ENCODE measurements at places on chromosomes 4 and X. TPM values are rescaled to one million over a fixed set of nuclear protein-coding genes. Genes with fewer than 3 reads are reported as not detected.

GRCh38 chrX:7115557-7115956 is 32.0 kb upstream of the STS start:
- H3K27me3 ChIP-seq = no peaks in the 10 kb centered on the region
- peaks cover 3% of the 10 kb centered on the region for H3K4me1 ChIP-seq
- no peak overlapping the region for H3K4me3 ChIP-seq
- no peaks in the 10 kb centered on the region for H3K36me3 ChIP-seq

DNA sequence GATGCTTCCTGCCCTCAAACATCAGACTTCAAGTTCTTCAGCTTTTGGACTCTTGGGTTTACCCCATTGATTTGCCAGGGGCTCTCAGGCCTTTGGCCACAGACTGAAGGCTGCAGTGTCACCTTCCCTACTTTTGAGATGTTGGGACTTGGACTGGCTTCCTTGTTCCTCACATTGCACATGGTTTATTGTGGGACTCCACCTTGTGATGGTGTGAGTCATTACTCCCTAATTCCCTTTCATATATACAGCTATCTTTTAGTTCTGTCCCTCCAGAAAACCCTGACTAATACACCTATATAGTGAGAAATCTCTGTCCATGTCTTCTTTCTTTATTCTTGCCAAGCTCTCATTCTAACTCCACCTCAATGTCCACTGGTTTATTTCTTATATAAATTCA is 736.9 kb upstream of the HS3ST1 start:
- H3K27me3 ChIP-seq = no peaks in the 10 kb centered on the region
- H3K4me1 ChIP-seq = no peaks in the 10 kb centered on the region
- H3K27ac ChIP-seq = no peak overlapping the region
- DNase-seq = no peak

DNA sequence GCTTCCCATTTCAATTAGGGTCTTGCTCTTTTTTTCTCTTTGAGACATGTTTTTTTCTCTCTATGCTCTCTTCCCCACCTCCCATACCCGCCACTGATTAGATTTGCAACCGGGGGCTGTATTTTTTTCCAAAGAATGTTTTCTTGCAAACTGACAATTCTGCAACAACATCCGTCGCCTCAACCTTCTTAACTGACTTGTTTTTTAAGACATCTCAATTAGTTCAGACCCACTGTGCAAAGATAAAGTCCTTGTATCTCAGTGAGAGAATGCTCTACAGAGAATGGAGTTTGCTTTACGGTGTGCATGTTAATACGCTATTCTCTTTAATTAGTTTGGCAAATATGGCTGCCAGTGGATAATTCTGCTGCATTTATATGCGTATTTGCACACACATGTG is 126.3 kb downstream of the UNC5C start:
- H3K36me3 ChIP-seq = no peaks in the 10 kb centered on the region
- no peak overlapping the region for H3K4me3 ChIP-seq
- DNase-seq = no peak

DNA sequence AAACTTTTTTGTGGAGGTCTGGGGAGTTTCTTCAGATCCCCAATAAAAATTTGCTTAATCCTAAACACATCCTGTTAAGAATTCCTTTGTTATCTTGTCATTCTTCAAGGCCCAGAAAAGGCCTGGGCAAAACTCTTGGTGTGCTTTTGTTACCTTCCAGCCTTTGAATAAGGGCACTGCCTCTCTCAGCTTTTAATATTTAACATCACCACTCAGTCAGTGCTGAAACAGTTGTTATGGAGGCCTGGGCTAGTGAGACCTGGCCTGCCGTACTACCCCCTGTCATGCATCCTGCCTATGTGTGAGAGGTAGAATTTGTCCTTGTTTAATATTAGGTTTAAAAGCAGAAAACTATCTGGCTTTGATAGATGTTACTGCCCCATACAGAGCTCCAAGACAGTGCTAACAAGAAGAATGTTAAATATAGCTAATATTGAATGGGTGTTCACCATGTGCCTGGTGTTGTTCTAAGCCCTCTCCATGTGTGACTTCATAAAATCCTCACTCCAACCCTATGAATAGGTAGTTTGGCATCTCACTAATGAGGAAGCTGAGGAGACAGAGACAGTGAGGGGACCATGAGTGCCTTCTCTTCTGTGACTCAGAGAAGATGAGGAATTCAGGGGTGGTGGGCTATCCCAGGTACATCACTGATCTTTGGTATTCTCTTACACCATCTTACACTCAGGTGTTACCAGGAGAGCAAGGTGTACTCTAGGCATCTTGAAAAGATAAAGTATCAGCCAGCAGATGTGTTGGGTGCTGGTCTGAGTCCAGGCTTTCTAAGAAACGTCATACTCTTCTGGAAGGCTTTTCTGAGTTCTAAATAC is 6.2 kb downstream of the PPP1R2C start:
- DNase-seq = no peak
- H3K4me1 ChIP-seq = no peaks in the 10 kb centered on the region
- H3K27ac ChIP-seq = no peak overlapping the region
- H3K4me3 ChIP-seq = no peak overlapping the region

DNA sequence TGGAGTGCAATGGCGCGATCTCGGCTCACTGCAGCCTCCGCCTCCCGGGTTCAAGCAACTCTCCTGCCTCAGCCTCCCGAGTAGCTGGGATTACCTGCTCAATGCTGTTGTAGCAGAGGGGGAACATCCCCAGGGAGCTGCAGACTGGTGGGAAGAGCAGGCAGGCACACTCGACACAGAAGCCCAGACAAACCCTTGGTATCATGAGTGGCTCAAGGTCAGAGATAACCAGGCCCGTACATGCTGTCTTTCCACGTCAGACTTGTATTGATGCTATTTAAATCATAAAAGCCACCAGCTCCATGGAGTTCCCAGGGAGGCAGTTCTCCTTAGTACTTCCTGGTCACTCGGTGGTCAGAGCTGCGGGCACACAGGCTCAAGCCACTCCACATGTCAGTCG is 33.2 kb downstream of the TRIML2 start:
- no peaks in the 10 kb centered on the region for H3K36me3 ChIP-seq
- no peaks in the 10 kb centered on the region for H3K4me1 ChIP-seq
- DNase-seq = no peak
- no peaks in the 10 kb centered on the region for H3K27me3 ChIP-seq

- H3K4me3 ChIP-seq = no peak overlapping the region
- H3K36me3 ChIP-seq = no peaks in the 10 kb centered on the region
- no peak overlapping the region for H3K27ac ChIP-seq
- peaks cover 14% of the 10 kb centered on the region for H3K27me3 ChIP-seq
- H3K4me1 ChIP-seq = no peaks in the 10 kb centered on the region
Measured at GRCh38 chr4:52076731-52077130, 25.6 kb downstream of the SPATA18 start.

GRCh38 chr4:78355306-78355705 is 196.3 kb upstream of the ANXA3 start:
- H3K36me3 ChIP-seq = no peaks in the 10 kb centered on the region
- H3K27ac ChIP-seq = no peak overlapping the region
- H3K4me3 ChIP-seq = no peak overlapping the region
- no peaks in the 10 kb centered on the region for H3K4me1 ChIP-seq
- no peak for DNase-seq

DNA sequence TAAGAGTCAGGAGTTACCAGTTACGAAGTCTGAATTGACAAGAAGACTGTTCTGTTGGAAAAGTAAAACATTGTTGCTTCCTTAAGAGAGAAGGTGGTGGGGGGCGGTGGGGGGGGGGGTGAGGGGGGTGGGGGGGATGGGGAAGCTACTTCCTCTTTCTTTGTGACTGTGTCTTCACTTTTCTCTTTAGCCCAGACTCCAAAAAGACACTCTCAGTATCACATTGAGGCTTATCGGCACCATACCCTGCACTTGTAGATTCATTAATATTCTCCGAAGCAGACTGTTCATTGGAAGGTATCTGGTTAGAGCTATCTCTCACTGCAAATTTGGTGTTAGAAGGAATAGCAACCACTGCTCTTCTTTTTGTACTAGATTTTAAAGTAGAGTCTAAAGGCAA is 94.5 kb upstream of the IL13RA1 start:
- no peaks in the 10 kb centered on the region for H3K36me3 ChIP-seq
- peak overlapping the region; percentile 18 for H3K27ac ChIP-seq
- H3K27me3 ChIP-seq = no peaks in the 10 kb centered on the region
- no peak for DNase-seq
- H3K4me3 ChIP-seq = no peak overlapping the region
- no peaks in the 10 kb centered on the region for H3K4me1 ChIP-seq

DNA sequence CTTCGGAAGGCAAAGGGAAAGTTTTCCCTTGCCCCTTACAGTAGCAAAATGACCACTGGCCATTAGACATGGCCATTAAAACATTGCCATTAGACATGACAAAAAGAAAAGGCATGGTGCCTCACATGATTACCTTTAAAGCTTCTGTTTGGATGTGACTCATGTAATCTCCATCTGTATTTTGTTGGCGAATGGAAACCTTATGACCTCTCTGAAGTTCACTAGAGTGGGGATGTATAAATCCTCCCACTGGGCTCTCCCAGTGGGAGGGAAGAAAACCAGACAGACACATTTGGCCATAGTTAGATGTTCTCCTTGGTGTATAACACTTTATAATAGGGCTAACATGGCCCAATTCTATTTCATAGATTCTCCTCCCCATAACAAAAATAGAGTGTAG is 152.6 kb downstream of the MAGEB17 start:
- no peak overlapping the region for H3K27ac ChIP-seq
- H3K36me3 ChIP-seq = no peaks in the 10 kb centered on the region
- no peak for DNase-seq
- no peaks in the 10 kb centered on the region for H3K27me3 ChIP-seq
- no peaks in the 10 kb centered on the region for H3K4me1 ChIP-seq

NPY5R gene
- not detected for polyA plus RNA-seq

HEPH gene
- 37.2 TPM for polyA plus RNA-seq

RTL9 gene
- 0.34 TPM for polyA plus RNA-seq

ARHGEF38 gene
- polyA plus RNA-seq = 6.8 TPM

ZDHHC9 gene
- 38.4 TPM for polyA plus RNA-seq
